ENCODE measurements at places on chromosomes 3 and 15.
A peak's percentile ranks its signal among the peaks of the same experiment; 100 is the strongest.

DNA sequence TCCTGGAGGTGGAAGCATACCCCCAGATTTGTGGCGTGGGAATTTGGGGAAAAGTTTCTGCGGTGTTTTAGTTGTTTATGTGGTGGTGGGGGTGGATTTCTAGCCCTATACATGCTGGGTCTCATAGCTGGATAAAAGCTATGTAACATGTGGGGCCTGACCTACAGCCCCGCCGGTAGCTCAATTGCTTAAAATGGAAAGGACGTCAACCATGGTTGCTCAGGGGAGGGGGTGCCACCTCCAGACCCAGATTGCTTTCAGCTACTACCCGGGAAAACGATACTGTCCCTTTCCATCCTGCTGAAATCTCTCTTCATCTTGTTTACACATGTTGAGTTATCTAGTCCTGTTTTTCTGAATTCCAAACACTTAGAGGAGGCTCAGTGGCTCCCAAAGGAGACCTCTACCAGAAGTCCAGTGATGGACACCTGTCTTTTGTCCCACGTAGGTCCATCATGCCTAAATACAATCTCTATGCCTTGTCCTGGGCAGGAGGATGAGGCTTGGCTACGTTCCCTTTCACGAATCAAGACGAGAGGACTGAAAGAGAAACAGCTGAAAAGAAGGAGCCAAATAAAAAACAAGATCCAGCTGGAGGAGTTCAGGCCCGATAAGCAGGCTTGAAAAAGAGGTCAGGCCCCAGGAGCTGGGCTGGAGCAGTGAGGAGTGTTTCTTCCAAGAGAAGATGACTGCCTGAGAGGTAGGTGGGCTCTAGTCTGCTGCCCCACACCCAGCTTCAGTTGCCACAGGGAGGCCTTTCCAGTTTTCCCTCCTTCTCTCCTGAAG lies 72.1 kb upstream of the TPRG1 start:
- no peak for DNase-seq

GRCh38 chr15:37100966-37101215 lies 542 bp upstream of the MEIS2 start:
- DNase-seq, result peak; percentile 76

- DNase-seq, result no peak
These were observed 29.4 kb upstream of the ATP8B4 start for GRCh38 chr15:50148362-50148963.

DNA sequence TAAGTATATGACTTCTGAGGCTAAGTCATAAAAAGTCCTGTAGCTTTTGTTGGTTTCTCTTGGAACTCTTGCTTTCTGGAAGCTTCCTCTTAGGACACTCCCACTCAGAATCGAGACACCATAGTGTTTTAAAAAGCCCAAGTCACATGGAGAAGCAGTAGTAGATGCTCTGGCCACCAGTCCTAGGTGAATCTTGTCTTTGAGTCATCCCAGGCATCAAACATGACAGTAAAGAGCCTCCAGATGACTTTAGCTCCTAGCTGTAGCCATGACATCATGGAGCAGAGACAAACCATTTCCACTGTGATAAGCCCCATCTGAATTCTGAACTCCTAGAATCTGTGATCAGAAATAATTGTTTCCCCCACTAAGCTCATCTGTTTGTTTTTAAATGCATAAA lies 42.1 kb downstream of the ISL2 start:
- no peak for DNase-seq

GRCh38 chr15:68930268-68931022 lies at the start of gene SPESP1:
TSS of gene SPESP1 (plus strand) at chr15:68930525. CDS start at chr15:68930654, 129 bp downstream.
- no peak for DNase-seq

DNA sequence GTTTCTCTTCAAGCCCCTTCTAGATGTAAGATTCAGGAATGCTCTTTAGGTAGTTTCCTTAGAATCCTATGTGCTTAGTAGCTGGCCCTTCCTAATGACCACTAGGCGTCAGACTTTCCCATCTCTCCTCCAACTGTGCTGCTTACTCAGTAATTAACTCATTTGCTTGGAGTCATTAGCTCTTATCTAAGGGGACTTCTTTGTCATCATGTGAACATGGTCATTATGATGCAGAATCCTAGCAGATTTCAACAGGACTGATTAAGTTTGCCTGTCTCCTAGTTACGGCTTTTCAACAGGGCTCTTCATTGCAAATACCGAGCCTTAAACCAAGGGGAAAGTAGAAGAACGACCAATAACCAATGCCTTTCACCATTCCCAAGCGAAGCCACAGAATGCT lies 46.4 kb downstream of the GJD2 start:
- peak; percentile 33 for DNase-seq
